ENCODE measurements at places on chromosomes 11 and 22.
A peak's percentile ranks its signal among the peaks of the same experiment; 100 is the strongest.

DNA sequence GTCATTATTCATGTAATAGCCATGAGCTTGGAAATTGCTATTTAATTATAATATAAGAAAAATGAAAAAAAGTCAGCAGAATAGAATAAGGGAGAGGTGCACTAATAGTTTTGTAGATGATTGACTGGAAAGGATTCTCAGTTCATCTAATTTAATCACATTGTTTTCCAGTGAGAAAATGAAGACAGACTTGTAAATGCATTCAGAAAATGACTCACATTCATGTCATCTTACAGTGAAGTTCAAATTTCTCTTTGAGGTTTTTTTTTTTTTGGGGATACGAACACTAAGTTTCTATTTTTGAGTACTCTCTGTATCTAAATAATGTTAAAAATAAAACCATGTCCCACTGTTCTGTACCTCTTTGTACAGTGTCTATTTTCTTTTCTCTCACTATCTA lies 18.5 kb upstream of the OR4A16 start:
- no peak for DNase-seq

DNA sequence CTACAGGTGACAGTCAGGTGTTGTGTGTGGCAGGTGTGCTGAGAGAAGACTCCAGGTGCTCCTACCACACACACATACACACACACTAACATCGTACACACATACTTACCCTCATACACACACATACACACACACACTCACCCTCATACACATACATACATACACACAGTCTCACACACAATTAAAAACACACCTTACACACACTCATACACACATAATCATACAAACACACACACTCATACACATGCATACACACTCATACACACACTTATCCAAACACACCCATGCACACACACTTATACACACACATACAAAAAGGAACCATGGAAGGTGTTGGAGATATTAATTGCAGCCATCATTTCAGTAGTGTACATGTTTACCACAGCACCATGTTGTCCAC lies 4.6 kb downstream of the KRTAP5-3 start:
- no peak for DNase-seq

DNA sequence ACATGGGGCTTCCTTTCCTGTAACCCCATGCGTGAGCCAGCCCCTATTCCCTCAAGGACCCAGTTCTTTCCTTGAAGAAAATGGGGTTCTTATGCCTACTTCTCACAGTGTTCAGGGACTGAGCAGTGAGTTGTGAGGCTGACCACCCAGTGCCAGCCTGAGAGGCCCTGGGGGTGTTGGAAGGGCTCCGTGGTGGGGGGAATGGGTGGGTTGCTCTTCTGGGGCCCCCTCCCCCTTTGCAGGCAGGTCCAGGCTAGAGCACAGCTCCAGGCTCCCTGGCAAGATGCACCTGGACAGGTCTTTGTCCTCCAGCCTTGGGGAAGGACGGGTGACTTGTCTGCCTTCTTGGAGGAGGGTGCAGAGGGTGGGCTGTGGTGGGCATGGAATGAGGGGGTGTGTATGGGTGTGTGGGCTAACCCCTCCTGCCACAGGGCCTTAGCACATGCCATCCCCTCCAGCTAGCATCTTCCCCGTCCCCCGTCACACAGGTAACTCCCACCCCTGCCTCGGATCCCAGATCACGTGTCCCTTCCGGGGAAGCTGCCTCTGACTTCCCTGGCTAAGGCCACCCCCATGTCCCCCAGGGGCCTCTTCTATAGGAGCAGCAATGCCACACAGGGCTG lies 64.6 kb downstream of the MYEOV start:
- no peak for DNase-seq

- DNase-seq, result no peak
These were observed 64.4 kb upstream of the LINC01488 start for GRCh38 chr11:69416762-69417698.

DNA sequence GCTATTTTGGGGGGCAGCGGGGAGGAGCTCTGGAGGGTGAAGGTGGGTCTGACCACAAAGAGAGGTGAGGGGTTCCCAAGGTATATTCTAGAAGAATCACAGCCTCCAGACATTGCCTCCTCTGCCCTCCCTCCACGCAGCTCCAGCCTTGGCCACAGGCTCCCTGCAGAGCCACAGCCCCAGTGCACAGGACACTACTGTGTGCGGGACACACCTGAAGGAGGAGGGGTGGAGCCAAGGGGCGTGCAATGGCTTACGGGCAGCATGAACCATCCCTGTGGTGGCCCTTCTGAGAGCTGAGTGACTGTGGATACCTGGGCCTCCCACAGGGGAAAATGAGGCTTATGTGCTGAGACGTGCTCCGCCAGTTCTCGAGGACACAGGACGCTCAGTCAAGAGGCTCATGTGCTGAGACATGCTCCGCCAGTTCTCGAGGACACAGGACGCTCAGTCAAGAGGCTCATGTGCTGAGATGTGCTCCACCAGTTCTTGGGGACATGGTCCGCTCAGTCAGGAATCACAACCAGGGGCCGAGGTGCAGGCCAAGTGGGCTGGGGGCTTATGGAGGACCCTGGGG lies 417.3 kb downstream of the SHANK2 start:
- DNase-seq, result no peak

DNA sequence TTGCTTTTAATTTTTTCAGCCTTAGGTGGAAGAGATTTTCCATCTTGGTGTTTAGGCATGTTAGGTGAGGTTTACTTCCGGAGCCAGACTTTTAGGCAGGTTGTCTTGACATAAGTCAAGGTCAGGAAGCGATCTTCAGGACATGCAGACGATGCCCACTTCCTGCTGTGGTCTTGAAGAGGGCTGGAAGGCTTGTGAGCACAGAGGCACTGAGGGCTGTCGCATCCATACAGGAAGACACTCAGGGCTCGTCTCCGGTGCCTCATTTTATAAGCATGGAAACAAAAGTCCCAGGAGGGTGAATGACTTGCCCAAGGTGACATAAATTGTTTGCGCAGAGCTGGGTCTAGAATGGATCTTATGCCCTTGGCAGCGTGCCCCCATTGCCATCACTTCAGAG lies 30.8 kb downstream of the MARK2 start:
- DNase-seq, result peak; percentile 43

DNA sequence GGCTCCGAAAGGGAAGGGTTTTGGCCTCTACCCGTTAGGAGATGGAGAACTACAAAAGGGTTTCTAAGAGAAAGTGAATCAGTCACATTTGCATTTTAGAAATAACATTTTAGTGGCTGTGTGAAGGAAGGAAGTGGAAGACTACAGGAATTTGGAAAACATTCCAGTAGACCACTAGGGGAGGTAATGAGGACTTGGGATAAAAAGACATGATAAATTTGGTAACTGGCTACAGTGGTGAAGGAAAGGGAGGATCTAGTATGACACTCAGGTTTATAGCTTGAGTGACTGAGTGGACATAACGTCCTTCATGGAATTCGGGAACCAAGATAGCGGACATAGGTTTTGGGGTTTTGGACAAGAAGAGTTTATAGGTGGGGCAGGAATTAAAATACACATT lies 7.0 kb upstream of the RRM1 start:
- DNase-seq, result no peak

DNA sequence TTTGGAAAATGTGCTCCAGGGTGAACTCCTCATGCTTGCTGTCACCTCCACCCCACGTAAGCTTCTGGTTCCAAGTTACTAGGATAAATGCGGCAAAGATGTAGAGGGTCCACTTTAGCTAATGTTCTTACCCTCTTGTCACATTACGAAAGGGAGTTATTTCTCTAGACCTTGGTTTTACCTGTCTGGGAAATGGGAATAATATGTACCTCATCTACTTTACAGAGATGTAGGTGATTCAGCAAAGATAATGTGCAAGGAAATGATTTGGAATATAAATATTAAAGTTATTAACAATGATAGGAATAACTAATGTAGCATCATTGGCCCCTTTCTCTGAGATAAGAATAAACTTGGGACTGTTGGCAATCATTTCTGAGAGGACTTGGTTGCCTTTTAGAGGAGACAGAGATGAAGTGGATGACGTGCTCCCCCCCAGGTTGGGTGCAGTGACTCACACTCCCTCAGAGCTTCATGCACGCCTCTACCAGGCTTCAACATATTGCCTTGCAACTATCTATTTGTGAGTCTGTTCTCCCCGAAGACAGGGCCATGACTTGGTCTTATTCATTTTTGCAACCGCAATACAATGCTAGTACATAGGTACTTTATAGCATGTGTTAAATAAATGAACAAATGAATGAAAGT lies 97.1 kb downstream of the ME3 start:
- DNase-seq, result no peak
